ENCODE measurements at places on chromosomes 6 and 20. TPM values are rescaled to one million over a fixed set of nuclear protein-coding genes. Genes with fewer than 3 reads are reported as not detected.

Gene PLCB4
- total RNA-seq: 15.3 TPM

DNA sequence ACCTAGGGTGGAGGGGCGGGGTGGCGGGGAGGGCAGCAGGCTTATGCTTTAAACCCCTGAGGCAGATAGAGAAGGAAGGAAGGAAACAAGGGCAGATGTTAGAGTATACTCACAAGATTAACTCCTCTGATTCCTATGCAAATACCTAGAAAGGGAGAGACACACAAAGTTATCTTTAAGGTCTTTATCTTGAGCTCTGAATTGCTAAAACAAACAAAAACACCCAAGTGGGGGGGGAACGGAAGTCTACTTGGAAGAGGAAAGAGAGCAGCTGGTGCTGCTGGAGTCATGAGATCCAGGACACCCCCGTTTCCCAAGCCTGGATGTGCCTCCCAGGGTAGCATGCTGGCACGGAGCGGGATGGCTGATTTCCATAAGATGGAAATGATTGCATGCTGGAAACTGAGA lies 43.4 kb downstream of the PLAGL1 start:
- no peak for DNase-seq

DNA sequence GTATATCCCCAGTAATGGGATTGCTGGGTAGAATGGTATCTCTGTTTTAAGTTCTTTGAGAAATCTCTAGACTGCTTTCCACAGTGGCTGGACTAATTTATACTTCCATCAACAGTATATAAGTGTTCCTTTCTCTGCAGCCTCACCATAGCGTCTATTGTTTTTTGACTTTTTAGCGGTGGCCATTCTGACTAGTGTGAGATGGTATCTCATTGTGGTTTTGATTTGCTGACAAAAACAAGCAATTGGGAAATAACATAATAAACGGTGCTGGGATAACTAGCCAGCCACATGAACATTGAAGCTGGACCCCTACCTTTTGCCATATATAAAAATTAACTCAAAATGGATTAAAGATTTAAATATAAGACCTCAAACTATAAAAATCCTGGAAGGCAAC lies 14.2 kb downstream of the OR2A4 start:
- no peak for DNase-seq

Gene RPS6KA2
- 75.4 TPM for total RNA-seq

DNA sequence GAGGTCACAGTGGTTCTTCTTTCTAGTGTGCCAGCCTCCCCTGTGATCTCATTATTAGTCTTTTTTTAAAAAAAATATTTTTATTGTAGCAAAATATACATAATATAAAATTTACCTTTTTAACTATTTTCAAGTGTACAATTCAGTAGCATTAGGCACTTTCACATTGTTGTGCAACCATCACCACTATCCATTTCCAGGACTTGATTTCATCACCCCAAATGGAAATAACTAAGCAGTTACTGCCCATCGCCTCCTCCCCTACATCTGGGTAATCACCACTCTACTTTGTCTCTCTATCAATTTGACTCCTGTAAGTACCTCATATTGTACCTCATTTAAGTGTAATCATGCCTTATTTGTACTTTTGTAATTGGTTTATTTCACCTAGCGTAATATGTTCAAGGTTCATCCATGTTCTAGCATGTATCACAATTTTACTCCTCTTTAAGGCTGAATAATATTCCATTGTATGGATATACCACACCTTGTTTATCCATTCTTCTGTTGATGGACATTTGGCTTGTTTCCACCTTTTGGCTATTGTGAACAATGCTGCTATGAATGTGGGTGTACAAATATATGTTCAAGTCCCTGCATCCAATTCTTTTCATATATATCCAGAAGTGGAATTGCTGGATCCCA lies 68.6 kb upstream of the FYN start:
- DNase-seq: no peak

DNA sequence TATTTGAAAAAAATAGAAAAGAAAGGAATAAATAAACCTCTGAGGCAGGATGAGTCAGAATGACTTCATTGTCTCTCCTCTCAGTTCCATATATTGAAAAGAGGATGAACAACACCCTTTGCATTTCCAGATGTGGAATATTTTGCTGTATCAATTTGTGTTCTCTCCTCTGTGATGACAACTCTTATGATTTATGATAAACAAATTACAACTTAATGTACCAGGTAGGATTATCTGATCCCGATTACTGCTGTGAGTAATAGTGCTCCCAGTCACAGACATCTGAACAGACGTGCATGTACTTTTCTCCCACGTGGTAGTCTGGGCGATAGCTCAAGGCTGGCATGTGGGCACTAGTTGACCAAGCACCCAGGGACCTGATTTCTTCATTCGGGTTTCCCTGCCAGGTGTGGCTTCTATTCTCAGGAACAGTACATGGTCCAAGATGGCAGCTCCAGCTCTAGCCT lies 142.1 kb upstream of the SULF2 start:
- no peak for DNase-seq

DNA sequence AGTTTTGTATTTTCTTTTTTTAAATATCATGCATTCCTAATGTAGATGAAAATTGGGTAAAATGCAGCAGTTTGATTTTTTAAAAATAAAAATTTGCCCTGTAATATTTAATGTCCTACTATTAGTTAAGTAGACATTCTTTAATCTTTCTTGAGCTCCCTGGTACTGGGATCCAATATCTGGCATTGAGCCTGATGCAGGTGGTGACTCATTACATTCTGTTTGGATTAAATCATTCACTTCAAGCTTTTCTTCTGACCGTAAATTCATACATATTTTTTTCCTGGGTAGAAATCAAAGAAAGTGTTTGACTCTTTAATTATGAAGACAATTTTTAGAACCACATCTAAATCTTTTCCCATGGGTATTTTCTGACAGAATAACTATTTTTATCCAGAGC lies 768.8 kb upstream of the SLC35B3 start:
- no peak for DNase-seq

Gene TREML1
- 0.56 TPM for total RNA-seq

Gene RPL7L1
- total RNA-seq: 75.8 TPM

DNA sequence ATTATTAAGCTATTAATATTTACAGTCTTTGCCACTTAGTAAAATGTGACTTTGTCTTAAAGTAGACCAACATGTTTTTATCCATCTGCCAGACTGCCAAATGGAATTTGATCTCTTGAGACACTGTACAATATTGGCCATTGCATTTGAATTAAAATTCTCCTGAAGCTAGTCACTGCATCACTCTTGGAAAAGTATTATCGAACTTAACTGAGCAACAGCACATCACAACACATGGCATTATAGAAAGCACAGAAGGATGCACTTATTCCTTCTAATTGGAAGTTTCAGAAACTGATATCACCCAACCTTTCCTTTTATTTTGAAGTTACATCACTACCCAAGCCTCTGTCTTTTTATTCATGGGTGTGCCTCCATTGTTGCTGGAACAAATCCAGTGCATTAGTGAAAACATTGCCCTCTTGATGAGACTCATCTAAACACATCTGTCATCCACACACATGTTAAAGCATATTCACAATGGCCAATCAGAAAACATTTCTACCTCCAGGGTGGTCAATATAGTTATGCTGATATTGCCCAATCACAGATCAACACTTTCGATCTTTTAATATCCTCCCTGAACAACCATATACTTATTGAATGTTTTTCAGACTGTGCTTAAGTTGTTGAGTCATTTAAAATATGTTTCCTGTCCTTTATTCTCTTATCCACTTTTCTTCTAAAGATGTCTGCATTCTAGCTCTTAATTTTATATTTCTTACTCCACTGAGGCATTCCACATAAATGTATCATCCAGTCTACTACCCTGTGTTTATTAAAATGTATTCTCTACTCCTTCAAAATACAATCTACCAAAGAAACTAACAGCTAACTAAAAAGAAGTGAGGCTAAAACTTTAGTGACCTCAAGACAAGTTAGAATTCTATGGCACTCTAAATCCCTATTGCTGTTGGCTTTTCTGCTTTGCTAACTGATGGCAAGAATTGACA lies 535.0 kb downstream of the RFPL4B start:
- no peak for DNase-seq

- DNase-seq: no peak
These were observed 20.3 kb upstream of the SLA2 start for GRCh38 chr20:36666181-36666740.

DNA sequence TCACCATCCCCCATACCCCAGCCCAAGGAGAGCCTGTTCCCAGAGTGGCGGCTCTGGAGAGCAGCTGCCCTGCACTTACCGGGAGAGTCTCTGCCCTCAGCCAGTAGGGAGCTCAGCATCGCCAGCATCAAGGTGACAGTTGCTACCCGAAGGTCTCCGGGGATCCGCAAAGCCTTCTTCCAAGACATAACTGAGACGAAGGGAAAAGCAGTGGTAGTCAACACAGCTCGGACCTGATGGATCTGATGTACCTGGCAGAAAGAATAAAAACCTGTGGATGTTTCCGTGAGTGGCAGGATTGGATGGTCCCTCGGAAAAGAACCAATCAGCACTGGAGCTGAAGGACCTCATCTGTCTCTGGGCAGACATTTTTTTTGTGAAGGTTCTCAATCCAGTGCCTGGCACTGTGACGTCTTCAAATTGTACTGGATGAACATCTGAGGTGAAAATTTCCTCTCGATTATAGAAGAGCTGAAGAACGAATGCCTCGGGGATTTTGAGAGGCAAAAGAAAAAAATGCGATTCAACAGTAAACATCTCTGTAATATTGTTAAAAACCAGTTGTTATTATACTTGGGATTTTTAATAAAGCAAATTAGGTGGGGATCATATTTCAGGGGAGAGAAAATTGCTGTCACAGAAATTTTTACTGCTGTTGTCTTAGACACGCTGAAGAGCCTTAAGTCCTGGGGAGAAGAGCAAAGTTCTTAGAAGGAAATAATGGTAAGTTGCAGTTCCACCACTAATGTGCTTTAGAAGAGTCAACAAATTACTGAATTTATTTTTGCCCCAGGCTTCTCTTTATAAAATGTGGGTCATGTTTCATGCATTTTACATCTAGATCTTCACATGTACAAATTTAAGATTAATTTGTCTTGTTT lies at the start of gene HLA-DQB1:
TSS of gene HLA-DQB1 (minus strand) at position 238 of the 881 bp plus-strand sequence. CDS start at position 188, 50 bp downstream.
- no peak for DNase-seq

GRCh38 chr20:49562311-49563014 lies 5.5 kb downstream of the PTGIS start:
- peak; percentile 82 for DNase-seq

GRCh38 chr20:47825011-47825762 lies 39.9 kb upstream of the SULF2 start:
- no peak for DNase-seq

DNA sequence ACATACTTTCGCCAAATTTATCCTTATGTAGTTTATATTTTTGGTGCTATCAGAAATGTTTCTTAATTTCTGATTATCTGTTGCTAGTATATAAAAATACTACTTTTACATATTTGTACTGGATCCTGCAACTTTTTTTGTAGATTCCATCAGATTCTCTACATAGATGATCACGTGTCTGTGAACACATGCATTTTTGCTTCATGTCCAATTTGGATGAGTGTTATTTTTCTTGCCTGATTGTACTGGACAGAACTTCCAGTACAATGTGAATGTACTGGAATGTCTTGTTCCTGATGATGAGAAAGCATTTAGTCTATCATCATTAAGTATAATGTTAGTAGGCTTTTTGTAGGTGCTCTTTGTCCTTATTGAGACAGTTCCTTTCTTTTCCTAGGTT lies 25.0 kb upstream of the SSR1 start:
- no peak for DNase-seq

GRCh38 chr6:128719786-128720185 lies 163.2 kb upstream of the LAMA2 start:
- DNase-seq: no peak

DNA sequence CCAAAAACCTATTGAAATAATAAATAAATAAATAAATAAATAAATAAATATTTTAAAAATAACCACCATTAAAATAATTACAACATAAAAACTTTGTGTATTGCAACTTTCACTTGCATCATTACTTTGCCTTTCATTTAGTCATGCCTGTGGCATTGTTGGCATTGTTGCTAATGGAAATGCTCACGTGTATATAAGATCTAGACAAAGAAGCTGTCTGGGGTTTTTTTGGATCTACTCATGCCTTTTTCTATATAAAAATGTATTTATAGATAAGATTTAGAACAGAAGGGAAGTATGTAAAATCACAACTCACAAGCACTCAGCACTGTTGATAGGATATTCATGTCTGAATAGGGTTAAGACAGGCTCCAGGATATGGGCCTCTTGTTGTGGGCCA lies 27.9 kb downstream of the GFRA4 start:
- DNase-seq: no peak

- DNase-seq: no peak
These were observed 306 bp downstream of the EBF4 start for GRCh38 chr20:2692886-2693285.

DNA sequence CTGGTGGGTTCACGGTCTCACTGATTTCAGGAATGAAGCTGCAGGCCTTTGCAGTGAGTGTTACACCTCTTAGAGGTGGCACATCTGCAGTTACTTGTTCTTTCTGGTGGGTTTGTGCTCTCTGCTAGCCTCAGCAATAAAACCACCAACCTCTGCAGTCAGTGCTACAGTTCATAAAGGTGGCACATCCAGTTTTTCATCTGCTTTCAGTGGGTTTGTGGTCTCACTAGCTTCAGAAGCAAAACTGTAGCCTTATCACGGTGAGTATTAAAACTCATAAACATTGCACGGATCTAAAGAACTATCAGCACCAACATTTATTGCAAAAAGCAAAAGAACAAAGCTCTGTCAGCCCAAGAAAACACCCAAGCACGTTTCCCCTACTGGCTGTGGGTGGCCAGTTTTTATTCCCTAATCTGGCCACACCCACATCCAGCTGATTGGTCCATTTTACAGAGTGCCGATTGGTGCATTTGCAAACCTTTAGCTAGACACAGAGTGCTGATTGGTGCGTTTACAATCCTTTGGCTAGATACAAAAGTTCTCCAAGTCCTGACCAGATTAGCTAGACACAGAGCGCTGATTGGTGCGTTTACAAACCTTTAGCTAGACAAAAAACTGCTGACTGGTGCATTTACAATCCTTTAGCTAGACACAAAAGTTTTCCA lies 3.4 kb upstream of the TMEM14C start:
- DNase-seq: no peak

Gene WASF1
- total RNA-seq: 21.8 TPM

DNA sequence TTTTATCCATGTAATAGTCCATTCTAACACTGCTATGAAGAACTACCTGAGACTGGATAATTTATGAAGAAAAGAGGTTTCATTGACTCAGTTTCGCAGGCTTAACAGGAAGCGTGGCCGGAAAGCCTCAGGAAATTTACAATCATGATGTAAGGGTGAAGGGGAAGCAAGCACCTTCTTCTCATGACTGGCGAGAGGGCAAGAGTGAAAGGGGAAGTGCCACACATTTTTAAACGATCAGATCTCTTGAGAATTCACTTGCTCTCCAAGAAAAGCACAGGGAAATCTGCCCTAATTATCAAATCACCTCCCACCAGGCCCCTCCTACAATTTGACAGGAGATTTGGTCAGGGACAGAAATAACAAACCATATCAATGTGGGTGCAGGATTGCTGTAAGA lies 859.7 kb downstream of the EPHA7 start:
- no peak for DNase-seq

DNA sequence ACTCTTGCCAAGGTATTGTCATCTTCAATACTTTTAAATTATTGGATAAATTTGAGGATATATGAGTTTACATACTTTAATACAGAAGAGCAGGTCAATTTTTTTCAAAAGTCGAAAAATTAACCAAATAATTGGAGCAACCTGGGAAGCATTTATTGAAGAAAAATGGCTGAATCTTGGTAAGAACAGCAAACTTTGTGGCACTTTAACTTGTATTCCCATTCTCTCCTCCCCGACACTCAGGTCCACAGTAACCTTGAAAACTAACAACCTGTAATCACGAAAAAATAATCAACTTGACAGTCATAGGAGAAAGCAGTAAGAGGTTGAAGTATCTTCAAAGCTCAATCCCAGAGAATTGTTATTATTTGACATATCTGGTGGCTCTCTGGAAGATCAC lies 55.6 kb downstream of the THEMIS start:
- no peak for DNase-seq

Measured in thoracic aorta (tissue), 2 donors.